CD4-positive, alpha-beta T cell treated with Interleukin-2 at 100 ng/mL for 4 hours (primary cell): ENCODE measurements at places on chromosomes 6 and 20.

GRCh38 chr6:72769459-72770125 lies 147.7 kb downstream of the KCNQ5 start:
- DNase-seq: no peak

DNA sequence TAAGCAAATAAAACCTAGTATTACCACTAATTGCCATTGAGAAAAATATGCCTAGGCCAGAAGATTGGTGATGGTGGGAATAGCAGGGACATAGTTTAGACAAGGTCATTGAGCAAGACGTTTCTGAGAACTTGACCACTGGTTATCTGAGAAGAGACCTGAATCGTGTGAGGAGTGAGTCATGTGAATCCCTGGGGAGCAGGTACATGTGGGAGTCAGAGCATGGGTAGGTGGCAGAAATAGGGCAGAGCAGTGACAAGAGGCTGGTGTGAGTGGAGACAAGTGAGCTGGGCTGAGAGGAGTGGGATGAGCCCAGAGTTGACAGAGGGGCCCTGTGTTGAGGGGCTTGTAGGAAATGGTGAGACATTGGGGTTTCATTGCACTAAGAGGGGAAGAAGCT lies 16.4 kb downstream of the MICA start:
- no peak for DNase-seq

DNA sequence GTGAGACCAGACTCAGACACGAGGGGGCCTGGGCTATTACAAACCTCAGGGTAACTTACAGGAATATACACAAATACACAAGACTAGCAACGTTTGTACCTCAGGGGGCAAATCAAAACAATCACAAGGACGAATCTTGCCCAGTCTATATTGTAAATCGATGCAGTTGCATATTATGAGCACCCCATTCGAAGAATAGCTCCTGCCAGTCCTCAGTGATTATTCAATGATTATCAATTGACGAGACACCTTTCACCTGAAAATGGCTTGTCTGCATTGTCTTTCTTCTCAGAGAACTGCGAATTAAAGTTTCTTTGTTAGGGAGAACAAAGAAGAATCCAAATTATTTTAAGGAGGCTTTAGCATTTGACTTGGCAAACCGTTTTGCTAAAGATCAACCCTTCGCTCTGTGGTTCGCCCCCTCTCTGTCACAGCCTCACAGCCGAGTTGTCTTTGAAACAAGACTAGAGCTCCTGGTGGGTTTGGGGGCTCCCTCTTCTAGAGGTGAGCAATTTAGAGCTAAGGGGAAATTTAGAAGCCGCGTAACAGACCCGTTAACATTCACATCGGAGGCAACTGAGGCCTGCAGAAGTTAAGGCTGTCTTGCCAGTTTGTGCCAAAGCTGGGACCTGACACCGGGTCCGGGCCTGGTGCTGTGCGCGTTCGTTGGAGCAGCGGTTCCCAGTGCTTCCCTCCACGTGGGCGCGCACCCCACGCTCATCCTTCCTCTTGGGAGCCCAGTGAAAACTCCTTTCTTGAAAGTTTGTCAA lies 24.9 kb upstream of the MAP3K7 start:
- DNase-seq: no peak

DNA sequence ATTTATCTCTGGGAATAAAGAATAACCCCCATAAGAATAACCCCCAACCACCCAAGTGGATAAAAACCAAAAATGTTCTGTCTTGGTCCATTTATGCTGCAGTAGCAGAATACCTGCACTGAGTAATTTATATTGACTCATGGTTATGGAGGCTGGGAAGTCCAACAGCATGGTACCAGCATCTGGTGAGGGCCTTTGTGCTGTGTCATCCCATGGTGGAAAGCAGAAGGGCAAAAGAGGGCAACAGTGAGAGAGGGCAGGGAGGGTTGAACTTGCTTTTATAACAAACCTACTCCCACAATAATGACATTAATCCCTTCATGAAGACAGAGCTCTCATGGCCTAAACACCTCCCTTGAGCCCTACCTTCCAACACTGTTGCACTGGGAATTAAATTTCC lies 133.7 kb downstream of the ERMARD start:
- DNase-seq: no peak

GRCh38 chr6:3341467-3341866 lies 82.7 kb downstream of the PSMG4 start:
- no peak for DNase-seq

- DNase-seq: no peak
Observed at GRCh38 chr6:133236932-133237331, 4.2 kb upstream of the EYA4 start.

GRCh38 chr6:5537967-5538366 lies 276.7 kb downstream of the FARS2 start:
- DNase-seq: no peak

DNA sequence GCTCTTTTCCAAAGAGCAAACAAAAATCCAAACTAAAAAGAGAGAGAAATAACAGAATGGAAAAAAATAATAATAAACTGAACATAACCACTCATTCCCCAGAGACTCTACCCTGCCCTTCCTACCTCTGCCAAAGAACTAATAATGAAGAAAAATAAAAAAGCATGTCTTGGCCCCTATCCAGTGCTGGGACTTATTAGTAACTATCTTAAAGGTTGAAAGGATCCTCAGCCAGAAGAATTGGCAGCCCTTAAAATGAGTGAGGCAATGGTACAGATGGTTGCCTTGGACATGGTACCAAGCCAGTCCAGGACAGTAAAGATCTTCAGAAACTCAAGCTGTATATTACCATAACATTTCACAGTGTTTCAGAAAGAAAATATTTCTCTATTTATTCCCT lies 279.3 kb downstream of the HACE1 start:
- no peak for DNase-seq

DNA sequence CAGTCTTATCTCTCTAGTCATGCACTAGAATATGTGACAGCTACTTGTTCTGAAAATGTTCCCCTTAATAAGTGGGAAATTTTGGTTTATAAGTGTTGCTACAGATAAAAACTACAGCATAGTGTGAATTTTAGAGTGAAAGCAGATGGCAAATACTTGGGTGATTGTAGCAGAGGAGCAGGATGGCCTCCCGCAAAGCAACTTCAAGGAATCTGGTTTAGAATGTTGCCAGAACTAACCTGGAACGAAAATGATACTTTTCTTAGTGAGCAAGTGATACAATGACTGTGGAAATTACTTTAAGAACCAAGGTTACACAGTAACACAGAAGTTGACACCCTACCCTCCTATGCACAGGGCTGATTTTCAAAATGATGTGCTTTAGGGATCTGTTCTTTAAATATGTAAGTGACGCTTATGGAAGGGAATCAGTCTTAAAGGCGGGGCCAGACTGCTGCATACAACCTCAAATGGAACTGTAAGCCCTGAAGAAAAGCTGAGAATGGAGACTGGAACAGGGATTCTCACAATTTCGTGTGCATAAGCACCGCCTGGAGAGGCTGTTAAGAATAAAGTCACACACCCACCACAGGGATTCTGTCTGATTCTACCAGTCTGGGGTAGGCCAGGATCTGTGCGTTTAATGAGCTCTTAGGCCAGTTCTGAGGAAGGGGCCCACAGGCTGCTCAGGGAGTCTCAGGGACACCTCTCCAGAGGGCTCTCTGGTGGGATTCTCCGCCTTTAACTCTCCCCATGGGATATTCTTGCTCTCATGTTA lies 97.9 kb downstream of the FYN start:
- no peak for DNase-seq

- DNase-seq: no peak
Observed at GRCh38 chr6:112298021-112298745, 43.8 kb upstream of the LAMA4 start.

GRCh38 chr6:127347178-127347577 lies 3.8 kb upstream of the ECHDC1 start:
- DNase-seq: no peak

- DNase-seq: no peak
Observed at GRCh38 chr20:45289942-45290676, 16.5 kb upstream of the RBPJL start.

GRCh38 chr6:1704711-1705110 lies 95.0 kb downstream of the FOXC1 start:
- no peak for DNase-seq

GRCh38 chr6:47334334-47334733 lies 24.6 kb upstream of the TNFRSF21 start:
- no peak for DNase-seq

- no peak for DNase-seq
Observed at GRCh38 chr6:83252719-83253118, 59.6 kb downstream of the RWDD2A start.

DNA sequence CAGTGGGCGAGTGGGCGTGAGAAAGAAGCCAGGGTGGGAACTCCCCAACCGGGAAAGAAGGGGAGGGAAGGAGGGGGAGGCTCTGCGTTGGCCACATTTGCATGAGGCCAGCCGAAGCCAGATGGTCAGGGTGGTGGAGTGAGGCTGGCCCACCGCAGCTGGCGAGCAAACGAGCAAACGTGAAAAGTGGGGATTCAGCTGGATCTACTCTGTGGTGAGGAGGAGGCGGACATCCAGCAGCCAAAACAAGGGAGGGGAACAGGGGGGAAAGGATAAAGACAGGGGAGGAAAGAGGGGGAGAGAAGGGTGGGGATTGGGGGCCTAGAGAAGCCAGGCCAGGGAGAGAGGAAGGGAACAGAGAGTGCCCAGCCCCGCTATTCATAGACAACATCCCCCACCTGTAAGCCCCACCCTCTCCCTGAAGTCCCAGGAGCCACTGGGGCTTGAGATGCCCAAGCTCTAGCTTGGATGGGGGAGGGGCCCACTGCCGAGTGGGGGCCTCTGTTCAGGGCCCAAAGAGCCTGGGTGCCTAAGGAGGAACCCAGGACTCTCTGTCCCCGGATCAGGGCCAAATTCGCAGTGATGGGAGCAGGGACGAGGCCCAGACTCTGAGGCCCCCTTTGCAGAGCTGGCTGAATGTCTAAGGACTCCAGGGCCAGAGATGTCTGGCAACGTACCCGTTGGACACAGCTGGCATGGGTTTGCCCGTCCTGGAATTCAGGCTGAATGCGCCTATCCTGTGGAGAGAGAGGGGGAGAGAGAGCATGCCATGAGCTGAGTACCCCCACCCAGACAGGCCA lies 45.1 kb downstream of the CPNE5 start:
- DNase-seq: no peak

- DNase-seq: no peak
Observed at GRCh38 chr6:14838133-14838583, 407.7 kb upstream of the JARID2 start.

DNA sequence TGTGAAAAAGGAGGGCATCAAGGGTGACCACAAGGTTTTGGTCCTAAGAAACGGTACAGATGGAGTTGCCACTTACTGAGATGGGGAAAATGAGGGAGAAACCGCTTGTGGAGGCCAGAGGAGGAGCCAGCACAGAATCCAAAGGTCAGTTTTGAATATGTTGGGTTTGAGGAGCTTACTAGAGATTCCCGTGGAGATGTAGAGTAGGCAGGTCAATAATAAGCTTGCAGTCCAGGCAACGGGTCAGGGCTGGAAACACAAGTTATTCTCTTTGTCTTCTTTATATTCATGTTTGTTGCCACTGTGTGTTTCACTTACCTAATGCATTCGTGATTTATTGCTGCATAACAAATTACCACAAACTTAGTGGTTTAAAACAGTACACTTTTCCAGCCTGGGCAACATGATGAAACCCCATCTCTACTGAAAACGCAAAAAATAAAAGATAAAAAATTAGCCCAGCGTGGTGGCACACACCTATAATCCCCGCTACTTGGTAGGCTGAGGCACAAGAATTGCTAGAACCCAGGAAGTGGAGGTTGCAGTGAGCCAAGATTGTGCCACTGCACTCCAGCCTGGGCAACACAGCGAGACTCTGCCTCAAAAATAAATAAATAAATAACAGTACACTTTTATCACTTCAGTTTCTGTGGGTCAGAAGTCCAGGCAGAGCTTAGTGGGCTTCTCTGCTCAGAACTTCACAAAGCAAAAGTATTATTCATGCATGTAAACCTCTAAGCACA lies 2.7 kb upstream of the BTN3A2 start:
- DNase-seq: no peak

DNA sequence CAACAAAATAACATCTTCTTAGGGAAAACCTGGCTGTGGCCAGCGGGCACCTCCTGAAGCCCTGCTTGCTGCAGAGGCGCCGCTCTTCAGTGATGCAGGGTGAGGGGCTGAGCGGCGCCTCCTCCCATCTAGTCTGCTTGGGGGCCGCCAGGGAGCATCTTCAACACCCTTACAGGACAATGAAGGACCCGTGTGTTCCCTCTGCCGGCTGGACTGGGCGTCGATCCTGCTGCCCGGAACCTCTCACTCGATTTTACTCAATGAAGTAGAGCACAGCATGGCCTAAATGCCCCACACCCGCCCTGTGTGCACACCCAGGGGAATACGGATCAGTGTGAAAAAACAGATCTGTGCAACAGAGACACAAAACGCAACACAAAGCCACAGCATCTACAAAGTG lies 28.5 kb upstream of the MPC1 start:
- DNase-seq: no peak
